ENCODE measurements at places on chromosomes 2 and 18.
A peak's percentile ranks its signal among the peaks of the same experiment; 100 is the strongest.

DNA sequence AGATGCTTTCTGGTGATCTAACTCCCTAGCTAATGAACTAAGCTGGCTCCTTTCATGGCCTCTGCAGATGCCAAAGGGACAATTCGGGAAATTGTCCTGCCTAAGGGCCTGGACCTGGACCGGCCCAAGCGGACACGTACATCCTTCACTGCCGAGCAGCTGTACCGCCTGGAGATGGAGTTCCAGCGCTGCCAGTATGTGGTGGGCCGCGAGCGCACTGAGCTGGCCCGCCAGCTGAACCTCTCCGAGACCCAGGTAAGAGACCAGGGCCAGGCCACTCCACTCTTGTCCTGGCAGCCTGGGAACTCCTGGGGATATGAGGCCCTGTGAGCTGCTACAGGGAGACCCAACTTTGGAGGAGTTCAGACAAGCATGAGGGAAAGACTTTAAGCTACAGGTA lies 14.7 kb upstream of the ATP6V1B1 start:
- H3K36me3 ChIP-seq, result no peaks in the 10 kb centered on the region
- no peaks in the 10 kb centered on the region for H3K4me1 ChIP-seq
- no peak overlapping the region for H3K27ac ChIP-seq
- DNase-seq, result no peak
- no peak overlapping the region for H3K4me3 ChIP-seq

GRCh38 chr2:43038034-43038695 lies 188.2 kb downstream of the ZFP36L2 start:
- H3K27ac ChIP-seq, result no peak overlapping the region
- no peaks in the 10 kb centered on the region for H3K27me3 ChIP-seq
- no peak for DNase-seq

GRCh38 chr2:227395556-227395955 lies 7.8 kb upstream of the SCYGR1 start:
- H3K36me3 ChIP-seq, result no peaks in the 10 kb centered on the region
- no peak overlapping the region for H3K4me3 ChIP-seq
- no peak for DNase-seq
- no peaks in the 10 kb centered on the region for H3K4me1 ChIP-seq
- H3K27me3 ChIP-seq, result no peaks in the 10 kb centered on the region

GRCh38 chr2:84732897-84733778 lies 147.7 kb downstream of the TRABD2A start:
- H3K4me3 ChIP-seq, result no peak overlapping the region
- H3K27me3 ChIP-seq, result no peaks in the 10 kb centered on the region
- DNase-seq, result no peak

GRCh38 chr2:238093181-238094140 lies 6.7 kb upstream of the ESPNL start:
- H3K36me3 ChIP-seq, result no peaks in the 10 kb centered on the region
- DNase-seq, result peak; percentile 9
- H3K27me3 ChIP-seq, result no peaks in the 10 kb centered on the region
- H3K4me1 ChIP-seq, result no peaks in the 10 kb centered on the region

- H3K4me1 ChIP-seq, result peaks cover 38% of the 10 kb centered on the region
- peak overlapping the region; percentile 81 for H3K27ac ChIP-seq
- no peaks in the 10 kb centered on the region for H3K36me3 ChIP-seq
- peak; percentile 84 for DNase-seq
Measured at GRCh38 chr2:172342078-172342477, 85.3 kb upstream of the ITGA6 start.

DNA sequence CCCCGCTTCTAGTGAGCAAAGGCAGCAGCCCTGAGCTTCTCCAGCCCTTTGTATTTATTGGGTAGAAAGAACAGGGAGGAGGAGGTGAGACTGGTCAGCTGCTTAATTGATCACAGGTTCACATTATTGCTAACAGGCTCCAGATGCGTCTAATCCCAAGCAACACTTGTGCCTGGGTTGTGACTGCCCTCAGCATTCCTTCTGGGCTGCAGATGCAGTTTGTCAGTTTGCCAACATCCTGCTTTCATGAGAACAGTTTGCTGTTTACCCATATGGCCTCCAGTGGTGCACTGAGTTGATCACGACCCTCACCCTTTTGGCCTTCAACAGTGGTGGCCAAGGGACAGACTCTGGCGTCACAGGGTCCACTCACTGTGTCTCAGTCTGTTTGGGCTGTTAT lies 159.5 kb upstream of the ZNF516 start:
- no peaks in the 10 kb centered on the region for H3K27me3 ChIP-seq
- peaks cover 12% of the 10 kb centered on the region for H3K4me1 ChIP-seq
- no peak overlapping the region for H3K4me3 ChIP-seq
- H3K36me3 ChIP-seq, result no peaks in the 10 kb centered on the region
- DNase-seq, result no peak

DNA sequence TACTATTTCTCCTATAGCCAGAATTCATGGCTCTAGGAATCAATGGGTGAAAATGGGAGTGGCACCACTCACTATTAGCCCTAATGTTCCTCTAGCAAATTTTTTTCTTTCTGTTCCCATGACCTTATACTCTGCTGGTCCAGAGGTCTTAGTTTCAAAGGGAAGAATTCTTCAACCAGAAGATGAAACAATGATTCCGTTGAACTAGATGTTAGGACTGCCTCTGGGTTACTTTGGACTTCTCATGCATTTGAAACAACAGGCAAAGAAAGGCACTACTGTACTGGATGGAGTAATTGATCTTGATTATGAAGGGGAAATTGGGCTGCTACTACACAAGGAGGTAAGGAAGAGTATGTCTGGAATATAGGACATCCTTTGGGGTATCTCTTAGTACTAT lies 18.6 kb upstream of the ADCYAP1 start:
- no peaks in the 10 kb centered on the region for H3K27me3 ChIP-seq
- no peaks in the 10 kb centered on the region for H3K36me3 ChIP-seq
- DNase-seq, result no peak
- H3K4me1 ChIP-seq, result no peaks in the 10 kb centered on the region
- H3K4me3 ChIP-seq, result no peak overlapping the region
- no peak overlapping the region for H3K27ac ChIP-seq

DNA sequence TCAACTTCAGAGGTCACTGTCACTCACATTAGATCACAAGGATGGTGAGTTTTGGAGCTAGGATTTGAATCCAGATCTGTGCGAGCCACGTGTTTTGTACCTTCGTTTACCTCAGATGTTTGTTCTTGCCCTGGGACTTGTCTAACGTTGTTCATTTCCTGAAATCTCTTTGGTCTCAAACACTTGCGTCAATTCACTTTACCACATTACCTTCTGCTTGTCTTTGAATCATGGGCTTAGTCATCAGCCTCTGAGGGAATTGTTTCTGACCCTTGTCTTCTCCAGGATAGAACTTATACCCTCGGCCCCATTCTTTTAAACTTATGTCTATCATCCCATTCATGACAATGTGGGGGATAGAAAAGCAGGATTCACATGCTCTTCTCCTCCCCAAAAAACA lies 282.7 kb downstream of the DCDC2C start:
- DNase-seq, result no peak
- no peak overlapping the region for H3K4me3 ChIP-seq
- H3K4me1 ChIP-seq, result no peaks in the 10 kb centered on the region
- H3K27me3 ChIP-seq, result no peaks in the 10 kb centered on the region

DNA sequence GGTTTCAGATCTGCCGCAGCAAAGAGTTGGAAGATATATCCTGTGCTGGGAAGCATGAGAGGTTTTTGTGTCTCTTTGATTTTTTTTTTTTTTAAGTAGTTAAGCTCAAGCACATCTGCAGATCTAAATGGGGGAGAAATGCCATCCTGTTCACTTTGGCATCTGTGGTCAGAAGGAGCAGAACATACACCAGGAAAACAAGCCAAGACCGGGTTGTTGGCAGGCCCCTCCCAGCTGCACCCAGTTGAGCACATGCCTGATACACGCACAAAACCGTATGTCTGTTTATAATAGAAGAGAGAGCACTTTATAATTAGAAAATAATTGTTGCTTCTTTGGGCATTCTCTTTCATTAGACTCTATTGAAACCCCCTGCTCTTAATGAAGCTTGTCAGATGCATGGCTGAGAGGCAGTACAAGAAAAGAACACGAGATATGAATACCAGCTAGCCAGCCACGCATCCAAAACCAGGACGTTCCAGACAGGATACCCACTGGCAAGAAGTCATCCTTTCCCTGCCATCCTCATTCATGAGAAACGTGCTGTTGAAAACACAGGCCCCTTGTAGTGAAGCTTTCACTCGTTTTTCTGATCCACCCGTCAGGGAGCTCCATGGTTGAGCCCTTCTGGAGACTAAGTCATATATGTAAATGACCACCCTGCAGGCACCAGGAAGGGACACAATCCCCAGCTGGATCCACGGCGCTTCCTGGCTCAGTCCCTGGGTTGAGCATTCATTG lies 152.2 kb downstream of the ALPK2 start:
- no peaks in the 10 kb centered on the region for H3K36me3 ChIP-seq
- no peak overlapping the region for H3K27ac ChIP-seq
- H3K4me1 ChIP-seq, result no peaks in the 10 kb centered on the region
- H3K4me3 ChIP-seq, result no peak overlapping the region
- no peaks in the 10 kb centered on the region for H3K27me3 ChIP-seq
- DNase-seq, result no peak

DNA sequence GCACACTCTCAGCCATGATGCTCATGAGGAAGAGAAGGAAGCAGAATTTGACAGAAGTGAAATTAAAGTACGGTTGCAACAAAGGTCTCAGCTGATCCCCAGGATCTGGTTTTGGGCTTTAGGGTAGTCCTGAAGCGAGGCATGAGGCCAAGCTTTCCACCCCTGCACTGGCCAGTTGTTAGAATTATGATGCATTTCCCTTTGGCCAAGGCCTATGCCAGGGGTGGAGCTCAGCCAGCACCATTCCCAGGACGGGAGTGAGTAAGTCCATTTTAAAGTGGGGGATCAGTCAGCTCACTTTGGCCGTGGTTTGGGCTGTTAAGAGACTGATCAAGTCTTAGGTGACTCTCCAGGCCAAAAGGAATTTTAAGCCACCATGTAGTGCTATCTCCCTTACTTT lies 314.5 kb upstream of the MMADHC start:
- H3K36me3 ChIP-seq, result no peaks in the 10 kb centered on the region
- no peaks in the 10 kb centered on the region for H3K4me1 ChIP-seq
- H3K27ac ChIP-seq, result no peak overlapping the region
- no peak for DNase-seq
